Stimulated activated CD8-positive, alpha-beta memory T cell treated with anti-CD3 and anti-CD28 coated beads, Interleukin-4, amount 100 ng/mL, for 24 hours (primary cell): ENCODE measurements at places on chromosomes 16 and 17.

GRCh38 chr16:769184-769784, 8.8 kb downstream of the MSLN start:
- no peak for DNase-seq

GRCh38 chr17:80259457-80260068, 1.1 kb upstream of the RNF213 start:
- no peak for DNase-seq

- DNase-seq: no peak
Measured at GRCh38 chr17:34368196-34368945, 5.3 kb upstream of the CCL1 start.

GRCh38 chr16:86508028-86508946, 2.0 kb upstream of the FOXF1 start:
- DNase-seq: no peak

GRCh38 chr16:4136229-4136813, 20.1 kb upstream of the ADCY9 start:
- no peak for DNase-seq

- DNase-seq: no peak
Measured at GRCh38 chr17:68599552-68600066, 1.6 kb downstream of the FAM20A start.

- peak; percentile 50 for DNase-seq
Measured at GRCh38 chr17:63445571-63445953, 544 bp downstream of the CYB561 start.

- DNase-seq: no peak
Measured at GRCh38 chr16:84500531-84500930, 3.9 kb downstream of the MEAK7 start.

- peak; percentile 18 for DNase-seq
Measured at GRCh38 chr17:43766413-43767052, 7.9 kb upstream of the SOST start.

- no peak for DNase-seq
Measured at GRCh38 chr16:55566432-55567175, at the start of gene CAPNS2. Gene CAPNS2 (plus strand): TSS chr16:55566684. CDS start chr16:55566757, 73 bp downstream.

DNA sequence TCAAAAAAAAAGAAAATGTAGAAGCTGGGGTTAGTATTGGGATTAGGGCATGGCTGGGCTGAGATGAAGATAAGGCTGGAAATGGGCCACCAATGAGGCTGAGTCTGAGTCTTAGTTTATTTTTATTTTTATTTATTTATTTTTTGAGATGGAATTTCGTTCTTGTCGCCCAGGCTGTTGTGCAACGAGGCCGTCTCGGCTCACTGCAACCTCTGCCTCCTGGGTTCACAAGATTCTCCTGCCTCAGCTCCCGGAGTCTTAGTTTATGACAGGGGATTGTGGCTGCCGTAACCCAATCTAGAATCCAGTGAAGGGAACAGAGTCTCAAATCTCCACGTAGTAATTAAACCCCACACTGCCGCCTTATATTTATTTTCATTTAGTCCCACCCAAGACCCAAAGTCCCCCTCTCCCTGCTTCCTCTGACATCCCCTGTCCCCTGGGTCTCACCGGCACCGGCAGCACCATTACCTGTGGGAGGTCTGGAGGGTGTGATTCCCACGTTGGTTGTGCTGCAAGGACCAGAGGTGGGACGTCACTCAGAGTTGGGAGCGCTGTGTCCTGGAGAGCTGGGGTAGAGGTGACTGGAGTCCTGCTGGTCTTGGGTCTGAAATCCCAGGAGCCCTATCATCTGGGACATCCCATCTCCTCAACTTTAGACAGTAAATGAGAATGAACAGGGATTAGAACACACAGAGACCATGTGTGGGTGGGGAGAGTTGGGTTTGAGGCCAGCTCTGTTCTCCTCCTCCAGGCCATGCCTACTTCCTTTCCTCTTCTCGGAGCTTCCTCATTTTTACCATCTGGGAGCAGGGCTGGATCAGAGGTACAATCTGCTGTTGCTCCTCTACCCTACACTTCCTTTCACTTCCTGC, at the start of gene CLEC10A:
CLEC10A (minus strand) TSS at position 671 of the 875 bp plus-strand sequence. CDS start 1,439 bp downstream, outside the sequence.
- no peak for DNase-seq

DNA sequence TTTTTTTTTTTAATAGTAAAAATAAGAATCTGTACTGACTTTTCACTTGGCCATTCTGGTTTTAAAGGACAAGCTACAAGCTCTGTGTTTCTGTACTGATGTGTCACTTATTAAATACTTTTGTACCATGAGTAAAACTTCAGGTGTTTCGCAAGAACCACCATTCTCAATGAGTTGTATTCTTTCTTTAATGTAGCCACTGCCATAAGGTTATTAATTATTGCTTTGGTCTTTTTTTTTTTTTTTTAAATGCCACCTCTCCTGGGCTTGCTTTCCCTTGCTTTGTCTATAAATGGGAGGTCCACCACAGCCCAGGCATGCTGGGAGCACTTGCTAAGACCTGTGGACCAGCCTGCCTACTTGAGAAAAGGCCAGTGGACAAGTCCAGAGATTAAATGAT, 8.4 kb downstream of the ARL2BP start:
- DNase-seq: no peak

GRCh38 chr17:28700830-28701492, 10.7 kb downstream of the PROCA1 start:
- no peak for DNase-seq

DNA sequence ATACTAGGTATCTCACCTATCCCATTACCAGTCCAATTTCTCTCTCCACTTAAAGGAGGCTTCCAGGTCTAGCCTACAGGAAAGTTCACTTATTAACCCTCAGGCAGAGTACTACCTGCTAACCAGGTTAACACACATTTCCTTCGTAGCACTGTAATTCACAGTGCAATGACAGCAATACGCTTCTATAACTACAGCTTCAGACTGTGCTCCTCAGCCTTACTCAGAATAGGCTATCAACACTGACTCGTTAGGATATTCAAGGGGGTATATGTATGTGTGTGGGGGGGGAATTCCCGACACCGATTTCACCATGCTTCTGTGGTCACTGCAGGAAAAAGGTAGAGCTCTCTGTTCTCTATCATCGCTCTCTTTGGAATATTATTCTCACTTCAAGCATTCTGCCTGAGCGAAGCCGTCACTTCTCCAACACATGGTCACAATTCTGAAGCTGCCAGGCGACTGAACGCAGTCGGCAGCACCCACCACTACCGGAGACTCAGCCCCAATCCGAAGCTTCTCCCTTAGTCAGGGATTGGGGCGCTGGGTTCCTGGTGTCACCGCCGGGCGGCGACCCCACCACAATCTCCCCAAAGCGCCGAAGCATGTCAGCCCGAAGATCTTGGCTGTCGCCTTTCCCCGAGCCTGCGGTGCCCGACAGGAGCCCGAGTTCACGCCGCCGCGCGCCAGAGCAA, 618 bp downstream of the GGA3 start:
- no peak for DNase-seq

DNA sequence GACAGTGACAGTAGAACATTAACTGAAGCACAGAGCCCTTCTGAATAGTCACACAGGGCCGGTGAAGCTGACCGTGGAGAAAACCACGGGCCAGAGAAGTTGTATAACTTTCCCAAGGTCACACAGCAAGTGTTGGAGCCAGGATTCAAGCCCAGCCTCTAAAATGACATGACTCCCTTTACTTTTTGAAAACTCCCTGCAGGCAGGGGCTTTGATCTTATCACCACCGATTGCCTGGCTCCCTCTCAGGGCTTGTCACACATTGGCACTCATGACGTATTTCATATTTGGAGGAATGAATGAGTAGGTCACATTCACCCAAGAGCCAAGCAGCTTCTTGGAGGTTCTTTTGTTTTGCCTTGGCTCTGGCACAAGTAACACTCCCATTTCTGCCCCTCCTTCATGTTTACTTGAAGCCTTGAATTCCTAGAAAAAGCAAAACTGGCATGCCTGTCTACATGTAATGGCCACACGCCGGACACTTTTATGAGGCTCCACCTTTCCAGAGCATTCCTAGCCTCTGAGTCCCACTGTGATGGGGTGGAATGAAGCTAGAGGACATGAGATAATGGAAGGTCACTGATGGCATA, 13.3 kb upstream of the RBBP6 start:
- DNase-seq: no peak

- DNase-seq: peak; percentile 65
Measured at GRCh38 chr17:74864866-74865395, 5.2 kb upstream of the GRIN2C start.

- DNase-seq: no peak
Measured at GRCh38 chr17:39937447-39937846, 9.9 kb downstream of the LRRC3C start.

- DNase-seq: no peak
Measured at GRCh38 chr17:43758497-43759174, at the start of gene SOST. Gene SOST (minus strand): TSS chr17:43758791. CDS start chr17:43758741, 50 bp downstream.

- DNase-seq: no peak
Measured at GRCh38 chr16:6499413-6499812, 833.2 kb upstream of the RBFOX1 start.

DNA sequence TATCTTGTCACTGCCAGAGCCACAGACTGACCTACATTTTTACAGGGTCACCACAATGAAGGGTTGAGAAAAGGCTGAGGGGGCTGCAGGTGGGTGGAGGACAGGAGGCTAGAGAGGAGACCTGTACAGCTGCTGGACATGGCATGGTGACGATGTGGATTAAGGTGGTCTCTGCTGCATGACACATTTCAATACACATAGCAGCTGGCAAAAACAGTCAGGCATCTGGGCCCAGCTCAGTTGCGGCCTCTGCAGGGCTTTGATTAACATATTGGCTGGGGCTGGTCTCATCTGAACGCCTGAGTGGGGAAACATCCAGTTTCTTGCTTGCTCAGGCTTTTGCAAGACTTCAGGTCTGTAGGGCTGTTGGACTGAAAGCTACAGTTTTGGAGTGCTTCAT, 265.4 kb upstream of the FOXF1 start:
- DNase-seq: no peak

DNA sequence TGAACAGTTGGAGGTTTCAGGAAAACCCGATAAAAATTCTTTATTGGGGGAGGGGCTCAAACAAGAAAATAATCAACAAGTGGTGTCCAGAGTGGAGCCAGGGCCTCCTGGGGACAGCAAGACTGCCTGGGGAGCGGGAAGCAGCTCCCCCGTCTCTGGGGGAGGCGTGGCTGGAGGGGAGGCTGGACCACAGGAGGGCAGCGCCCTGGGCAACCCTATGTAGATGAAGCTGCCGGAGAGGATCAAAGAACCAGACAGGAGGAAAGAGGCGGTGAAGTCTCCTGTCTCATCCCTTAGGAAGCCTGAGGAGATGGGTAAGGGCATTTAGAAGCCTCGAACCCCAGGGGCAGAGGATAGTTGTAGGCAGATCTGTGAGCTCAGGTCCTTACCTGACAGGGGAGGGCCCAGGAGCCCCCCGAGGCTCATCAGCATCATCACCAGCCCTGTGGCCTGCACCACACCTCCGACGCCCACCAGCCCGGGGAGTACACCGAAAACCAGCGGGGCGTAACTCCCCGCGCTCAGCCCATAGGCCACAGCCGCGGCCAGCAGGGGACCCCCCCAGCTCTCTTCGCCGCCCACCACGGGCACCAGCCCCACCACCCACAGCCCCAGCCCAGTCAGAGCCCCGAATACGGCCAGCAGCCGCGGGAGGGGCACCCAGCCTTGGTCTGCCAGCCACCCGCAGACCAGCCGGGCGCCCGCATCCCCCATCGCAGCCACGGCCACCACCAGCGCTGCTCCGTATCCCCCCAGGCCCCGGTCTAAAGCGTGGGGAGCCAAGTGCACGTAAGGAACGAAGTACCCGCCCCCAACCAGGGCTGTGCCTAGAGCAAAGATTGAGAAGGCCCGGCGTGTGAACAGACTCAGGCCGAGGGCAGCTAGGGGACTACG, 2.0 kb downstream of the SLC16A11 start:
- no peak for DNase-seq

DNA sequence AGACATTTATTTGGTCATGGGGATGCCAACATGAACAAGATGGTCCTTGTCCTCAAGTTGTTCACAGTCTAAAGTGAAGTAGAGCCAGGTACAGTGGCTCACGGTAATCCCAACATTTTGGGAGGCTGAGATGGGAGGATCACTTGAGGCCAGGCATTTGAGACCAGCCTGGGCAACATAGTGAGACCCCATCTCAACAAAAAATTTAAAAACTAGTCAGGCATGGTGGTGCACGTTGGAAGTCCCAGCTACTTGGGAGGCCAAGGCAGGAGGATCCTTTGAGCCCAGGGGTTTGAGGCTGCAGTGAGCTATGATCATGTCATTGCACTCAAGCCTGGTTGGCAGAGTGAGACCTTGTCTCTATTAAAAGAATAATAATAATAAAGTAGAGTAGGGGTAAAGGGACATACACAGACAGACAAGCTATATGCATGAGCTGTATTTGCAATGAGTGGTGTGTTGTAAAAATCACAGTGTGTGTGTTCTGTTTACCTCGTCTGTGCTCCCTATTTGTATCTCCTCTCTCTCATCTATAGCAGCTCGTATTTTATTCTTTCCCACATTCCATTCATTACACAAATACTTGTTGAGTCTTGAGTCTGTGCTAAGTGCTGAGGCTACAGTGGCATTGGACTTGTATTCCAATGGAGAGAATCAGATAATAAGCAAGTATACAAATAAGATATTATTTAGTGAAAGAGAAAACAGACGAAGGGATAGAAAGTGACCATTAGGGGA, 73.9 kb upstream of the DHX40 start:
- DNase-seq: no peak
